NCI-H2081 treated with DMSO at 0.1 percent for 48 hours (cell line): ENCODE measurements at places on chromosomes 7 and 10.

DNA sequence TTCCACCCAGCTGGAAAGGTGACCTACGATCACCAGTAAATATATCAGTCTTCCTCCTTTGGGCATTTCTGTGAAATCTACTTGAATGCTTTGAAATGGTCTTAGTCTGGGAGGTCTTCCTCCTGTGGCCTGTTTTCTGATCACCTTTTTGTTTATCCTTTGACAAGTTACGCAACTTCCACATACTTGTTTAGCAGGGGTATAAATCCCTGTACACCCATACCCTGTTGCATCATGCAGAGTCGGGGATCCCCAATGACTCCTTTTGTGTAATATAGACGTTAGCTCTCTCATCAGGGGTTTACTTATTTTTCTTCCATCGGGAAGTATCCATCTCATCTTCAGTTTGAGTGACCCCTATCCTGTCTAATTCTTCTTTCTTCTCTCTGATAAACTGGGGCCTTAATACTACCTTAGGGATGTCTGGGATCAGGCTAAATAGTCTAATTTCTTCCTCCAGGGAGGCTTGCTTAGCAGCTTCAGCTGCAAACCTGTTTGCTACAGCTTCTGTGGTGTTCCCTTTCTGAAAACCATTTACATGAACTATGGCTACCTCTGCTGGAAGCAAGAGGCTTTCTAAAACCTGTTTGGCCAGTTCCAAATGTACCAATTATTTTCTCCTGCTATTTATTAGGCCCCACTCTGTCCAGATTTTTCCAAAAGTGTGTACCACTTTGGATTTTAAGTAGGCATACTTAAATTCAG, 25.8 kb downstream of the MAPK8 start:
- DNase-seq: no peak

- DNase-seq: no peak
These were observed 818.3 kb downstream of the MAGI2 start for GRCh38 chr7:78635026-78635793.

DNA sequence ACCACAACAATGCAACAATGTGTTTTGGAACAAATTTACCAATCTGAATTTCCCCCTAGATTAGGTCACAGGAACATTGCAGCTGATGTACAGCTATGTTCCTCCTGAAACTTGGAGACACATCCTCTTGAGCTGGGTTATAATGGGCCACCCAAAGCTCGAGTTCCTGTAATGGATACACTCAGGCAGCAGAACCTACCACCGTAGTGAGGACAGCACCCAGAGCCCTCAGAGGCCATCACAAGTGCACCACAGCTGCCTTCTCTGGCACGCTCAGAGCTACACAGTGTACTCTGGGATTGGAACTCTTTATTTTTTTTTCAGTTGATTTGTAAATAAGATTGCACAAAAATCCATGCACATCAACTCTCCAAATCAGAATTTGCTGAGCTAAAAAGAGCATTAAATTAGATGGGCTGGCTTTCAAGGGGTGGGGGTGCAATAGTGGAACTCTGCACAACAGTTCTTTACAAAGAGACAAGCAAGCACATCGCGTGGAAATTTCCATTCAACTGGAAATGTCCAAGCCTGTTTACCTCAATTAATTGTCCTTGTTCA, 56.7 kb downstream of the EGFR start:
- DNase-seq: no peak

DNA sequence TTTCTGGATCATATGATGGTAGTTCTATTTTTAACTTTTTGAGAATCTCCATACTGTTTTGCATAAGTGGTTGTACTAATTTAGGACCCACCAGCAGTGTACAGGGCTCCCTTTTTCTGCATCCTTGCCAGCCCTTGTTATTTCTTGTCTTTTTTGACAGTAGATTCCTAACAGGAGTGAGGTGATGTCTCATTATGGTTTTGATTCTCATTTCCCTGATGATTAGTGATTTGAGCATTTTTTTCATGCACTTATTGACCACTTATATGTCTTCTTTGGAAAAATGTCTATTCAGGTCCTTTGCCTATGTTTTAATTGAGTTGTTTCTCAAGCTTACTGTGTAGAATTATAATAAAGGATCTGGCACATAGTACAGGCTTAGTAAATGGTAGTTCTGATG, 238.8 kb upstream of the BMPER start:
- no peak for DNase-seq
